Occipital lobe (tissue), 3 donors: ENCODE measurements at places on chromosomes 4 and X. TPM values are rescaled to one million over a fixed set of nuclear protein-coding genes. Genes with fewer than 3 reads are reported as not detected.

Gene CTAG2
- total RNA-seq: not detected

Gene SLC30A9
- total RNA-seq: 116 TPM

DNA sequence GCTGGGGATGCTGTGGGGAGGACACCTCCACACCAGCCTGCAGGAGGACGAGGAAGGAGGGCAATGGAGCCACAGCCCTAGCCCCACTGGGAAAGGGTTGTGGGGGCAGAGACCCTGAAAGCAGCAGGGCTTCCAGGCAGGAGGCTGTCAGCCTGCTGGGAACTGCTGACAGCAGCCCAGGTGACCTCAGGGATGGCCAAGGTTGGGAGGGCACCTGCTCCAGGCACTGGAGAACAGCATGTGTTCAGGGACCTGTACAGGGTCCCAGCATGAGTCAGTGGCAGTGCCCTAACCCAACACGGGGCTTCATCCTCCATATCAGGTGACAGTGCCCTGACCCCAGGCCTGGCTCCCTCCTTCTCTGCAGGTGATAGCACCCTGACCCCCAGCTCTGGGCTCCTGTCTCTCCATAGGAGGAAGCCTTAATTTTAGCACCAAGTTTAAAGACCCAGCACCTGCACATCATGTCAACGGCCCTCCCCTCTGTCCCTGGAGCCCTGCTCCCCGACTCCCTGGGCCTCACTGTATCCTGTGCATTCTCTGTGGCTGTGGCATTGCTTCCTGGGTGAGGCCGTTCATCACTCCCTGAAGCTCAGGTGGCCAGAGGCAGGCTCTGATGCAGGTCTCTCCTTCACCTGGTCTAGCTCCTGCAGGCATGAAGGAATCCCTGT is 66.3 kb downstream of the CRMP1 start:
- no peak for DNase-seq

- no peak for DNase-seq
Measured at GRCh38 chrX:44011506-44011905, 38.3 kb upstream of the NDP start.
